ENCODE measurements at places on chromosomes 2 and 18. TPM values are rescaled to one million over a fixed set of nuclear protein-coding genes. Genes with fewer than 3 reads are reported as not detected.

DNA sequence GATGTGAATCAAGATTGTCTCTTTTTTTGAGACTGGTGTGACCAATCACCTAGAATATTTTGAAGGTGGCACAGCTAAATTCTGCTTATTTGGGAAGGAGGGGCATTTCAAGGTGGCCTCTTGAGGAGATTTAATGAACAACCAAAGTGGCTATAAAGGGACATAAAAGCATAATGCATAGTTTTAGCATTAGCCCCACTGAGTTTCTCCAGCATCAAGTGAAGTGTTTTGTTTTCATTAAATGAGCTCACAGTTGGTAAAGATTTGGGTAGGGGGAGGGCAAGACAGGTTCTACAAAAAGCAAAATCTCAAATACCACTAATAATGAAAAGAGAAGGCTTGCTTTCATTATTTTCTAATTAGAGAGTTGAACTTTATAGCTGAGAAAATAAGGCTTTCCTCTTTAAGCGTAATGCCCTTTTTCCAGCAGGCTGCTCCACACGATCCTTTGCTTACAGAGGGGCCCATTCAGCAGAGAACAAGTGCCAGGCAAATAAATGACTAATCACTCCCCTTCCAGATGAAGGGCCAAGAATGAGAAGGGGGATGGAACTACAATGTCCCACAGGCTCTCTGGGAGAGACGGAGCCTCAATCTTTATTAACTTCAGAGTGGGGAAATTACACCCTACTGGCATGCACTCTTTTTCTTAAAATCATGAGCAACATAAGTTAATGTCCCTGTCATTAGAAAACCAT lies 35.9 kb downstream of the LHCGR start:
- DNase-seq, result no peak
- H3K4me3 ChIP-seq, result no peak overlapping the region

DNA sequence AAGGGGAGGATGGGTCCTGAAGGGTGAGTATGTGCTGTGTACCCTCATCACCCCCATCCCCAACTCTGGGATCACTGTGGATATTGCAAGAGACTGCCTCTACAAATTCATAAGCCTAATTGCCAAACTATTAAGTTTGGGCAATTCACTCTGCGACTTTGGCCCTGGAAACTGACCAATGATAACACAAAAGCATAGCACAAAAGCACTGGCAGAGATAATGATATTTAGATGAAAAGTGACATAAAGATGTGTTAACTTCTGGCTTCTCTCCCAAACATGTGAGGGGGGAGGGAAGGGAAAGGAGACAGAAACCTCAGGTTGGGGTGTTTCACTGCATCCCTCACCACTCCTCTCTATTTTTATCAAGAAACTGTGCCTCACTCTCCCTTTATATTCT lies 150.3 kb downstream of the SATB2 start:
- H3K27ac ChIP-seq, result no peak overlapping the region
- peaks cover 12% of the 10 kb centered on the region for H3K36me3 ChIP-seq
- peaks cover 20% of the 10 kb centered on the region for H3K4me1 ChIP-seq
- H3K27me3 ChIP-seq, result no peaks in the 10 kb centered on the region
- DNase-seq, result no peak

DNA sequence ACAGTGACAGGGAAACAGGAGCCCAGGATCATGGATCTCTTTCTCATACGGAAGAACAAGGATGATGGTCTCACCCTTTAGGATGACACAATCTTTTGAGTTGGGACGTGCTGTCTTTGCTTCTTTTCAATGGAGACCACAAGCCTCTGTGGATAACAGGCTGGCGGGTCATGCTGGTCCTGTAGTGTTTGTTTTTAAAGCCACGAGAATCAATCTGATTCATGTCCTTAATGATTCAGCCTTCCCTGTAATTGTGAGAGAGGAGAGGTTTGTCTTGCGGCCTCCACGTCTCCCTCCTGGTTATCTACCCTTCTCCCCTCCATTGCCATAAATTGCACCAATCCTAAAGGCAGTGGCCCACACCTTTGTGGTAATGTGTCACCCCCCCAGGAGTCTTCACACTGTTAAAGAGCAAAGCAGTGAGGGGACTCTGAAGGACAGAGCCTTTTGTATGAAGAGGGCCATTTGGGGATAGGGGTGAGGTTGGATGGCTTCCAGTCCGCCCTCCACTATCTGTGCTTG lies 87.7 kb upstream of the TGFA start:
- peaks cover 3% of the 10 kb centered on the region for H3K27me3 ChIP-seq
- no peaks in the 10 kb centered on the region for H3K36me3 ChIP-seq
- no peak overlapping the region for H3K27ac ChIP-seq
- no peak for DNase-seq
- 0 out of 2 replicates have a peak, but pooled peaks cover 4% of the 10 kb centered on the region for H3K4me1 ChIP-seq

DNA sequence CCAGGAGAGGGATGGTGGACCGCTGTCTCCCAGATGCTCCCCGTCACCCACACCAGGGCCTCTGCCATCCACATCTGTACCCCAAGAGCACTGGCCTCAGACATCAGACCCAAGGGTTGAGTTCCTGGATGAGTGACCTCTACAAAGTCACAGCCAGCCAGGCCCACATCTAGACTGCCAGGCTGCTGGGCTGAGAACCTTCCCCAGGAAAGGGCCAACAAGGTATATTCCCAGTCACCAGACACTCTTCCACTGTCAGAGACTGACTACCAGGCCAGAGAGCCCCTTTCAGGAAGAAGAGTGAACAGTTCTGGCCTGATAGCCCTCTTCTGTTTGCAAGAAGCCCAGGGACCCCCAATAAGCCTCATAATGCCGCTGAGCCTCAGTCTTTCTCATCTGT lies 44.3 kb downstream of the C1QL2 start:
- H3K27ac ChIP-seq, result no peak overlapping the region
- no peaks in the 10 kb centered on the region for H3K36me3 ChIP-seq
- no peaks in the 10 kb centered on the region for H3K4me1 ChIP-seq
- H3K4me3 ChIP-seq, result no peak overlapping the region

DNA sequence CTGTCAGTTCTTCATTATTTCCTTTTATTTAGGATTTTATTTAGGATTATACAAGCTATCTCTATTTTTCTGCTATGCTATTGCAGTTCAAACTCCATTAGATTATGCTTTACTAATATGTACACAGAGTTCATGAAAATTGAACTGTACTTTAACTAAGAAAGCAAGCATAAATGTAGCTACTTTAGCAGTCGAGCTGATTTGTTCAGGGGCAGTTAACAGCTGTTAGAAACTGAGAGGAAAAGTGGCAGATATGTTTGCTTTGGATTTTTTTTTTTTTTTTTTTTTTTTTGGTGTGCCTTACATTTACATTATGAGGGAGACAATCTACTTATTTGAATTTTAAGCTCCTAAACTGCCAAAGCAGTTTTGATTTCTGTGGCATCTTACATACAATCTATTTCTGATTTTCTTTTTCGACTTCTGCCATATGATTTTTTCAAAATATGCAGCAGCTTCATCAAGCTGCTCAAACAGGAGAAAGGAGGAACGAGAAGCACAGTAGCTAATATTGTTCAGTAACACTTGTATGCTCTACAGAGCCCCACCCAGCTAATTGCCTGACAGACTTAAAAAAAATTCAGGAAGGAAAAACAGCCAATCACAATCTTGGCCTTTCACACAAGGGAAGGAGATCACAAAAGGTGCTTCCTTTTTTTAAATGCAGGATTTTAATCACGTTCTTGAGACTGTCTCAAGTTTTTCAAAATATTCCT lies 233.4 kb upstream of the SIX3 start:
- no peak overlapping the region for H3K4me3 ChIP-seq
- H3K27me3 ChIP-seq, result no peaks in the 10 kb centered on the region
- no peaks in the 10 kb centered on the region for H3K36me3 ChIP-seq
- H3K4me1 ChIP-seq, result no peaks in the 10 kb centered on the region

DNA sequence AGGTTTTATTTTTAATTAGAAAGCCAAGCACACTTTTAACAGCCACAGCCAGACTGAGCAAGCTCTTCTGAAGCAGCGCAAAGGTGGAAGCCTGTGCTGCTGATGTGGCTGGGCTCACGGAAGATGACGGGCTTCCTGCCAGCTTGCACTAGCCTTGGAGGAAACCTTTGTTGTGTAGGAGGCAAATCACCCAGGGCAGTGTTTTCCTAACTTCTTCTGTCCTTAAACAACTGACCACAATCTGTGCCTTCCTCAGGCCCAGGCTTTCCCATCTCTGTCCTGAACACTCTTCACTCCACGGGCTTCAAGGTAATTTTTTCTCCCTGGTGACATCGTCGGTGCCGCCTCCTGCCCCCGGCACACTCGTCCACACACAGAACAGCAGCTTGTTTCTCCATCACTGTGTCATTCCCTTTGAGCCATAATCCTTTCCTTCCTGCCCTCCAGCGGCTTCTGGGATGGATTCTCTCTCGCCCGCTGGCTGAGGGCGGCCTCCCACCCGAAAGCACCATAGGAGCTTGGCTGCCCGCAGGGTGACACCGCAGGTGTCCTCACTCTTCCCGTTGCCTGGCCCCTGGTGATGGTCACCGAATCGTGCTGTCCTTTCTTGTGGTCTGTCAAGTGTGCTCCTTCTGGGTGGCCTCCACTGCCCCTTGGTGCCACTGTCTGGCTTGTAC lies 31.1 kb upstream of the INHBB start:
- DNase-seq, result no peak
- no peaks in the 10 kb centered on the region for H3K27me3 ChIP-seq
- H3K4me3 ChIP-seq, result no peak overlapping the region
- H3K36me3 ChIP-seq, result peaks cover 50% of the 10 kb centered on the region
- H3K27ac ChIP-seq, result no peak overlapping the region

DNA sequence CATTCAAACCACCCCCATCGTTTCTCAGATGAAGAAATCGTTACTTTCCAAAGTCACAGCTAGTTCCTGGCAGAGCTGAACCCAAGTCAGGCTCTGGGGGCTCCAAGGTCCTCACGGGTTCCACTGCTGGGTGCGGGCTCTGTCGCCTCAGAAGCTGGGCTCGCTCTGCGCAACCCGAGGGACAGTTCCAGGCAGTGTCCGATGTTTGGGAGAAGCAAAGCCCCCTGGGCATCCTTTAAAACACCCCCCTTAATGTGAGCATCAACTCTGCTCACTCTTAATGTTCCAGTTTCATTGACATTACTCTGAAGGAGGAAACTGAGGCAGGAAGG lies 796 bp downstream of the AOX1 start:
- H3K27ac ChIP-seq, result no peak overlapping the region
- peaks cover 8% of the 10 kb centered on the region for H3K36me3 ChIP-seq
- no peak overlapping the region for H3K4me3 ChIP-seq

DNA sequence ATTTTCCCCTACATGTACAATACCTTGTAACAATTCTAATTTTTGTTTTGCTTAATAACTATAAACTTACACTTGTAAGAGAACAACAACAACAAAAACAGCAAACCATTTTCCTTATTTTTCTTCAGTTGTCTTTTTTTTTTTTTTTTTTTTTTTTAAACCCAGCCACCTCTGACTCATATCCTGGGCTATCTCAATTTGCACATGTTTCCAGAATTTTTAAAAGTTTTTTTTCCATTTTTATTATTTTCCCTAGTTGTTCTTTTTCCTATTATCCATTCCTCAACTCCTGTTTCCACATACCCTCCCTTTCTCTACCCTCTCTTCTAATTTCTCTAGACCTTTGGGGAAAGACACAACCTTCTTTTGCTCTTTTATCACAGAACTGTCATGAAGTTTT lies 112.5 kb downstream of the EFEMP1 start:
- H3K4me1 ChIP-seq, result peaks cover 8% of the 10 kb centered on the region
- H3K27me3 ChIP-seq, result no peaks in the 10 kb centered on the region
- peak overlapping the region; percentile 37 for H3K27ac ChIP-seq
- no peaks in the 10 kb centered on the region for H3K36me3 ChIP-seq
- DNase-seq, result no peak

- no peak overlapping the region for H3K27ac ChIP-seq
- no peak overlapping the region for H3K4me3 ChIP-seq
- peaks cover 8% of the 10 kb centered on the region for H3K4me1 ChIP-seq
- H3K36me3 ChIP-seq, result peaks cover 97% of the 10 kb centered on the region
These were observed 137.1 kb downstream of the CTIF start for GRCh38 chr18:48675912-48676311.

DNA sequence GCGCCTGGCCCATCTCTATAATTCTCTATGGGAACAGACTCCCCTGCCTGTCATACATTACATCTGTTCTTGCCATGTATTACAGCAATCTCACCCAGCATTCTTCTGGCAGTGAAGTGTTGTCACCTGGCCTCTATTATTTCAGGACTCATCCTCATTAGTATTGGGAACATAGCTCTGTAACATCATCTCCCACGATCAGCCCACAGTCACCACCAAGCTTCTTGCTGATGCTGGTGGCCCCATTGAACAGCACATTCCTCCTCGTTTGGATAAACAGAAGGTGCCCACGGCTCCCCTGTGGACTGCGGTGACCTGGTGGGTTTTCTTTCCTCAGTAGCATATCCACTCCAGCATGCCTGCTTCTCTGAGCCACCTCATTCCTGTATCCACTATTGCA lies 21.5 kb downstream of the CHCHD5 start:
- no peak overlapping the region for H3K4me3 ChIP-seq
- H3K27me3 ChIP-seq, result no peaks in the 10 kb centered on the region
- H3K4me1 ChIP-seq, result peaks cover under 1% of the 10 kb centered on the region
- no peak for DNase-seq
- no peak overlapping the region for H3K27ac ChIP-seq

GRCh38 chr2:26850000-26850431 lies 2.1 kb downstream of the DPYSL5 start:
- no peaks in the 10 kb centered on the region for H3K36me3 ChIP-seq
- H3K27me3 ChIP-seq, result peaks cover 90% of the 10 kb centered on the region
- H3K27ac ChIP-seq, result no peak overlapping the region

- H3K36me3 ChIP-seq, result no peaks in the 10 kb centered on the region
- H3K27me3 ChIP-seq, result no peaks in the 10 kb centered on the region
- H3K4me1 ChIP-seq, result 0 out of 2 replicates have a peak, but pooled peaks cover 4% of the 10 kb centered on the region
These were observed 193.6 kb downstream of the MTCL1 start for GRCh38 chr18:8899000-8899399.

DNA sequence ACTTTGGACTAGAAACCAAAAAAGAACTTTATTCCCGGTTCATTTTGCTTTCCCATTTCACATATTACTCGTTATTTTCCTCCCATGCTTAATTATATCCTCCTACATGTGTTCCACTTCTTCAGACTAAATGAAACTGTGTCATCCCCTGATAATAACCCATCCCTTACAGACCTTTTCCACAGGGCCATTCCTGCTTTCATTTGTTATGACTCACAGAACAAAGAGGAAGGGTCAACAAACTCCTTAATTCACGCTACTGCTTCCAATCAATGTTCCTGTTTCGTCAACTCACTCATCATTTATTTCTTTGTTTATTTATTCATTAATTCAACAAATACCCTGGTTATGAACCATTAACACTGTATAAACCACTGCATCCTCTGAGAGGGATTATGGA lies 104.5 kb downstream of the ZEB2 start:
- no peak overlapping the region for H3K27ac ChIP-seq
- DNase-seq, result no peak
- H3K36me3 ChIP-seq, result peaks cover 25% of the 10 kb centered on the region
- H3K4me3 ChIP-seq, result no peak overlapping the region
- H3K4me1 ChIP-seq, result no peaks in the 10 kb centered on the region

- no peak for DNase-seq
- H3K4me3 ChIP-seq, result no peak overlapping the region
- H3K27me3 ChIP-seq, result no peaks in the 10 kb centered on the region
- H3K27ac ChIP-seq, result no peak overlapping the region
These were observed 78.2 kb downstream of the KCTD1 start for GRCh38 chr18:26470011-26470637.

- peaks cover 21% of the 10 kb centered on the region for H3K4me1 ChIP-seq
- H3K36me3 ChIP-seq, result no peaks in the 10 kb centered on the region
- H3K27me3 ChIP-seq, result no peaks in the 10 kb centered on the region
- DNase-seq, result peak; percentile 14
- no peak overlapping the region for H3K4me3 ChIP-seq
These were observed 254.3 kb downstream of the LRRTM1 start for GRCh38 chr2:80050246-80050645.

TMEFF2 gene
- 0.25 TPM for total RNA-seq

KHK gene
- total RNA-seq, result 0.11 TPM

UGT1A5 gene
- total RNA-seq, result not detected

VWA3B gene
- total RNA-seq, result not detected

CRACDL gene
- total RNA-seq, result not detected

TNFAIP6 gene
- 1.5 TPM for total RNA-seq

RGPD3 gene
- 0.39 TPM for total RNA-seq

FARP2 gene
- total RNA-seq, result 74.3 TPM

Measured in SJSA1 (cell line).